ENCODE measurements at places on chromosomes 6 and 20. TPM values are rescaled to one million over a fixed set of nuclear protein-coding genes. Genes with fewer than 3 reads are reported as not detected.

The LPA gene
- not detected for total RNA-seq

The FOXF2 gene
- 0.52 TPM for total RNA-seq

The TNFRSF21 gene
- total RNA-seq = 4.5 TPM

The OLIG3 gene
- not detected for total RNA-seq

The WFDC2 gene
- total RNA-seq = 2.3 TPM

The SF3B5 gene
- total RNA-seq = 75.2 TPM

GRCh38 chr20:57361517-57361916, 10.5 kb downstream of the RAE1 start:
- H3K27ac ChIP-seq = no peak overlapping the region
- no peak overlapping the region for H3K4me3 ChIP-seq
- DNase-seq = no peak

DNA sequence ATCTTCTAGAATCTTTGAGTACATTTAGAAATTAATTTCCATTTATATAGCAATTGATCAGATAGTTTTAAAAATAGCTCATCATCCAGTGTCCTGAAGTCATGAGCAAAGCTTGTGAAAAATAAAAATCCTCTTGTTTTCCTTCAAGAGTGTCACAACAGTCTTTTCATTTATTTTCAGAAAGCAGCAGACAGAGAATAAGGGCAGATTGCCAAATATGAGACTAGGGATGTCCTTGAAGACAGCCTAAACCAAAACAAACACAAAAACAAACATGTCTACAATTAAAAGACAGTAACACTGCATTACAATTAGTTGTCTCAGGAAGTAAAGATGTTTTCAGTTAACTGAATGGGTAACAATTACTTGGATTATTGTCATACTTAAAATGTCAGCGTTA, 682.8 kb downstream of the TFAP2A start:
- no peak overlapping the region for H3K4me3 ChIP-seq
- H3K27me3 ChIP-seq = no peaks in the 10 kb centered on the region
- H3K27ac ChIP-seq = no peak overlapping the region
- no peak for DNase-seq

- no peak overlapping the region for H3K27ac ChIP-seq
- DNase-seq = no peak
- H3K4me3 ChIP-seq = no peak overlapping the region
These were observed 20.3 kb upstream of the DYNLRB1 start for GRCh38 chr20:34495916-34496315.

DNA sequence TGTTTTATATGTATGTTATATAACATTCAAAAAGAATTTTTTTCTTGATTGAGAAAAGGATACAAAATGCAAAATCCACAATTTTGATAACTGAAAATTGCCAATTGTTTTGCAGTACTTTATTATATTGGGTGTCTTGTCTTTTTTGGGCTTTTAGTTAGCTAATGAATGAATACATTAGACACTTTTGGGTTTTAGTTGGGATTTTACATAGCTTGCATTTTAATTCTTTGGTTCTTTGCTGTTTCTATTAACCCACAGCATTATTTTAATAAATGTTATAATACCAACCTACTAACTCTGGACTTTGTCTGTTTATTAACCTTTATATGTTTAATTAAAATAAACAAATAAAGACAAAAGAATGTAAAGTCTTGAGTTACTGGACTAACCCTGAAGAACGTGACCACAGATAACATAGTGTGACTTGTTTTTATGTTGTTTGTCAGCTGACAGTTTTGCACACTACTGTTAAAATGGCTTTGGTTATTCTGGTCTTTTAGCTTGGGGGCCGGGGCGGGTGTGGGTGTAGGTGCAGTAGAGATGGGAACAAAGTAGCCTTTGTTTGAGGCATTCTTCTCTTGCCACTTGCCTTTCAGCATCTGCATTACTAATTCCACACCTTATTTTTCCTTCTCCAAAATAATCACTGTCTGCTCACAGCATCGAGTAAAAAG, 159.1 kb downstream of the QKI start:
- no peak for DNase-seq
- no peaks in the 10 kb centered on the region for H3K4me1 ChIP-seq
- no peak overlapping the region for H3K4me3 ChIP-seq
- no peaks in the 10 kb centered on the region for H3K27me3 ChIP-seq

DNA sequence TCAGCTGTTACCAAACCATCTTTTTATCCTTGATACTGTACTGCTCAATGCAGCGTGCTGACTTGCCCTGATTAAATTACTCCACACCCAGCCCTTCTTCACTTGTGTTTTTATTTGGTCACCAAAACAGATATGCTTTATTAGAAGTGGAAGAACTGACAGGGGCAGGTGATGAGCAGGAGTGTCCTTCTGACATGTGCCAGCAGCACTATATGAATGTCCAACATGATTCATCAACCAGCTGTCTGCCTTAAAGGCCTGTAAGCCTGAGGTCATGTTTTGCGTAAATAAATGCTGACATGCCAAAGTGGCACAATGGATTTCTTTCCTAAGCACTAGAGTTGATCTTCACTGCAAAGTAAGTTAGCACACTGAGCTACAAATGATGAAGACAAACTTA, 15.4 kb downstream of the POPDC3 start:
- no peaks in the 10 kb centered on the region for H3K36me3 ChIP-seq
- H3K27ac ChIP-seq = no peak overlapping the region
- H3K4me3 ChIP-seq = no peak overlapping the region

Data from aorta (tissue), 5 donors.